ENCODE measurements at places on chromosomes 6 and 20. TPM values are rescaled to one million over a fixed set of nuclear protein-coding genes. Genes with fewer than 3 reads are reported as not detected.

FRK gene
- 2.5 TPM for total RNA-seq

LAMA5 gene
- 72.6 TPM for total RNA-seq

SLC17A1 gene
- total RNA-seq: not detected

PNISR gene
- 43.9 TPM for total RNA-seq

REM1 gene
- total RNA-seq: not detected

DNA sequence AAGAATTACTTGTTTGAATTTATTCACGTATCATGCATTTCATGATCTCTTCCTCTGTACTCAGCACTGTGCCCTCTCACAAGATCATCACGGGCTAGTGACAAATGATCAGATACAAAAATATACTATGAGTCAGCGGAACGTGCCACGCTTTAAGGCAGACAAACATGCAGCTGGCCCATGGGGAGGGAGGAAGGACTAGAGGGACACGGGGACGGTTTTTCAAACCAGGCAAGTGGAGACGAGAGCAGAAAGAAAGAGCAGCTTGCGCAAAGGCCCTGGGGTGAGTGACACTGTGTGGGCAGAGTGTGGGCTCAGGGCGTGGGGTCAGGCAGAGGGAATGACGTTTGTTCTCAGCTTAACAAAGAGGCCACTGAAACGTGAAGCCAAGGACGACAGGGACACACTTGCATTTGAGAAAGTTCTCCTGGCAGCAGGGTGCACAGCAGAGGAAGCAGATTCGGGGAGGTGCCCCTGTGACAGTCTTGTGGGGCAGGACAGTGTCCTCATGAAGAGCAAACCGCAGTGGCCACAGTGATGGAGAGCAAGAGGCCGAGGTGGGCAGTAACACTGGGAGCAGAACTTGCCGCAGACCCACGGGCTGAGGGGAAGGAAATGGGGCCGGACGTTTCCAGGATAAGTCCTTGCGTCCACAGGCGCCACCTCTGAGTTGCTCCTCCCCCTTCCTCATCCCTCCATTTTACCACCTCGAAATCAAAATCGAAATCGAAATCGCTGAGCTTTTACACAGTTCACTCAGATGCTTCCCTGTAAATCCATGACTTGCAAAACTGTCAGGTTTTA is 6.9 kb upstream of the RPS6KA2 start:
- no peak for DNase-seq

- DNase-seq: no peak
Measured at GRCh38 chr6:78589436-78589835, 277.9 kb upstream of the IRAK1BP1 start.

- peak; percentile 90 for DNase-seq
Measured at GRCh38 chr6:36862164-36862847, 12.3 kb downstream of the PPIL1 start.

GRCh38 chr6:55266896-55267295 is 60.4 kb upstream of the GFRAL start:
- DNase-seq: no peak

DNA sequence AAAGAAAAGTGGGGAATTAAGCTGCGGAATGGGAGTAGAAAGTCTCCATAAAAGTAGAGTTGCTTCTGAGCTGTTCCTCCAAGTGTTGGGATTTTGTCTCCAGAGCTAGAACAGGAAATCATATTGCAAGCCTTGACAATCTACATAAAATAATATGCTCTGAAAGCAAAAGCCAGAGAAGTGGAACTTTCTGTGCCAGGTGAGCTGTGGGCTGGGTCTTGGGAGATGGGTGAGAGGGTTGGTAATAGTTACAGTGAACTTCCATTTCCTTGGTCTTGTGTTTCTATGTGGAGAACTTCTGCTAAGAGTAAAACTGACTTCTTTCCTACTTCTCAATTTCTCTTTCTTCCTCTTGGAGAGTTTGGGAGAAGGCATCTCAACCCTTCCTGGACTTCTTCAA is 6.3 kb upstream of the HMGN4 start:
- DNase-seq: no peak

DNA sequence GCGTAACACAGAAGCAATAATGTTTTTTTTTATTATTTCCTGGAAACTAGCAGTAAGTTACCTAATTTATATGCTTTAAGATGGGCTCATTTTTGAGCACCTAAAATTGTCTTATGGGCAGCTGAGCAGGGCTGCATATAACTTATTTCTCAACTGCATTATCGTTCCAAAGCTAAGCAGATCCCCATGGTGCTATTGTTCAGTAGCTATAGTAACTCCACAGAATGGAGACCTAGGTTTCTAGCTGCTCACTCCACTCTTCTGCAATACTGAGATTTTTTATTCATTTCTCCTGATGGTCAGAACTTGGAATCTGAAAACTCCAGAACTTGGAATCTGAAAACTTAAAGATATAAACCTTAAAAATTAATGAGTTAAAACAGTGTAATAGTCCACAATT is 18.7 kb downstream of the CRISP1 start:
- DNase-seq: no peak

DNA sequence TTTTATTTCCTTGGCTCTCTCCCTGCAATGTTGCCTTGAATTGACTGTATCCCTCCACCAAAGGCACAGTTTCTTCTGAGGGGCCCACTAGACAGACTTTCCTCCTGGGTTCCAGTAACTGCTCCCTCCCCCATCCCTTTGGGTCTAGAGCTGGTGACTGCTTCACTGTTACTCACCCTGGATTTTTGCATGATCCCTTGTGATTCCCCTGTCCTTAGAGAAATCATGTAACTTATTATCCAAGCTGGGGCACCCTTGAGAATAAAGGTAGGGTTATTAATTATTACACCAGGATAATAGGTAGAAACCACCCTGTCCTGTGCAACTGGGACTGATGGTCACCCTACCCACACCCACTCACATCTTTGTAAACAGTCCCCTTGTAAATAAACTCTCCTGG is 67.5 kb upstream of the FYN start:
- no peak for DNase-seq

DNA sequence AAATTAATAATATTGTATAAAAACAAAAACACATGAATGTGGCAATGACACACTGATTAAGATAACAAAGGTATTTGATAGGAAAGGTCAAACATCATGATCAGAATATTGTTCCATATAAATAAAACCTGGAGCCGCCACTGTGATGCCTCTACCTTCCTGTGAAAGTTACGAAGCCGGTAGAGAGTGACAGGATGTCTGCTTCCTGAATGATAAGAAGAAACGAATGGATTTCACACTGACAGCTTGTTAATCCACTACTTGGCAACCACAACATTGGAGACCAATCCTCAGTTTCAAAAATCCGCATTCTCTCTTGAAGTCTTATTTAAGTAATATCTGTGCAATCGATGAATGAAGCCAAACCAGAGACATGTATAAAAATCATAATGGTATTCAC is 315.1 kb downstream of the HDGFL1 start:
- no peak for DNase-seq

GRCh38 chr20:5932796-5933195 is 17.5 kb downstream of the TRMT6 start:
- no peak for DNase-seq

DNA sequence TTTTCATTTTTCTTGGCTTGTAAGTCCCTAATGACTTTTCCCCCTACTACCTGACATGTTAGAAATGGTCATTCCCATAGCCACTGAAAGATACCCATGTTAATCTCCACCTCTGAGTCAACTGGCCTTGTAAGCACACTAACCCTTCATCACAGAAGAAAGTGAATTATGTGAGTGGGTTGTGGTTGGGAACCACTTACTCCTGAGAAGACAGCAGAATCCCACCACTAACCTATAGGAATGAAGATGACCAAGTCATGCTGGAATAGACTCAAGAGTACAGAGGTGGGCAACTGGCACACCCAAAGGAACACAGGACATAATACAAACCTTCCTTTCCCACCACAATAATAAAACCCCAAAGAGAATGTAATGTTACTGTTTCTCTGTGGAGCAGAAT is 30.1 kb downstream of the RAMACL start:
- no peak for DNase-seq

DNA sequence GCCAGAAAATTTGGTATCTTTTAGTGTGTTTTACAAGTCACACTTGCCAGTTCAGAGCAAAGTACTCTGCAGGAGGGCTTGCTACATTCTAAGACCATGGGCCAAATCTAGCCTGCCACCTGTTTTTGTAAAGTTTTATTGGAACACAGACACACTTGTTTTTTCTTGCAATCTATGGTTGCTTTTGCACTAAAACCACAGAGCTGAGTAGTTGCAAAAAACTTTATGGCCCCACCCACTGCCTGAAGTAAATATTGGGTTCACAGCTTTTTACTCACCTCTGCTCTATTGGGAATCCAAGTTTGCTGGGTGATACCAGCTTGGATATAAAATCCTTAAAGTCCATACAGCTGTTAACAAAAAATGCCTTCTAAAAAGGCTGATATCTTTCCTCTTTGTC is 109.0 kb downstream of the ZFP64 start:
- no peak for DNase-seq
